Stimulated activated CD4-positive, alpha-beta T cell treated with anti-CD3 and anti-CD28 coated beads, Interleukin-15, amount 100 ng/mL, for 1 hour (primary cell): ENCODE measurements at places on chromosomes 11 and 22.

- DNase-seq = no peak
Measured at GRCh38 chr22:46801826-46802607, 39.6 kb downstream of the TBC1D22A start.

GRCh38 chr22:39314251-39314971, 5.0 kb downstream of the RPL3 start:
- no peak for DNase-seq

- DNase-seq = no peak
Measured at GRCh38 chr22:39176143-39176713, 23.7 kb upstream of the CBX7 start.

DNA sequence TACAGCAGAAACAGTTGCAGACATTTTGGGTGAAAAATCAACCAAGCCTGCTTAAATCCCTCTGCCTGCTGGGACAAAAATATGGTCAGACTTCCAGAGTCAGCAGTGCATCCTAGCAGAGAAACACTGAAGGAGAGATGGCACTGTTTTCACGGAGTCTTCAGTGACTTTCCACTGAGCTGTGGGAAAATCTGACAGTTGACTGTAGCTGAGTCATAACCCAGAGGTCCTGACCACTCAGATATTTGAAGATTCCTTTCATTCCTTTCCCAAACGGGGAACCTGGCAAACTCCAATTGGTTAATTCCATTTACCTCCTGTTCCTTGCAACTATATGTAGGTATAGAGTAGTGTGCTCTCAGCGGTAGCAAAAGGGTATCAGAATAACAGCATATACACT, 20.9 kb upstream of the UPB1 start:
- DNase-seq = no peak

DNA sequence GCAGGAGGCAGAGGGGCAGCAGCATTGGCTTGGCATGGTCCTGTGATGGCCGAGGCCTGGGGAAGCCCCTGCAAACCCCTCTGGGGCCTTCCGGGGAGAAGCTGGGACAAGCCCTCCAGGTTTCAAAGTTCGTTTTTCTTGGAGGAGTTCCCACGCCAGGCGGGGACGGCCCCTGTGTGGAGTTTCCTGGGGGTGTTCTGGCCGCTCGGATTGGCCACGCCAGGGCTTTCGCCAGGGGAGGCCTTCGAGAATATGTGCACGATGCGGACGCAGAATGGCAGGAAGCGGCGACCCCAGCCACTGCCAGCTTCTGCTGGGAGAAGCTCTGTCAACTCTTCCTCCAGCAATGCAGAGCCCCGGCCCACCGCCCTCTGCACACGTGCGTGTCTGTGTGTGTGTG, 102.3 kb upstream of the ASPHD2 start:
- no peak for DNase-seq

DNA sequence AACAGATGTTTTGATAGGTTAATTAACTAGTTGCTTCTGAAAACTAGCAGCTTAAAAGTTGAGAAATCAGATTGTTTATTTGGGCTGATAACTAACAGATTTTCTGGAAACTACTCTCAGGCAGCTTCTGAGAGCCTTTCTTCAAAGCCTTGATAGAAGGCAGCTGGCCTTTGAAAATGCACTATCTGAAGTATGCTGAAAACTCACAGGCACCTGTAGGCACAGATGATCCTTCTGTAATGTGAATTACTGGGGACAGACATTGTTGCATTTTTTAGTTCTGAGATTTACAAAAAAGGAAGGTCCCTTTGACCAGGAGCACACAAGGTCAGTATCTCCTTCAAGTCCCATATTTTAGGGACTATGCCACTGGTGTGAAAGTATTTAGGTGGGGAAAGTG, 460.8 kb upstream of the CNTN5 start:
- no peak for DNase-seq

- no peak for DNase-seq
Measured at GRCh38 chr22:31616315-31616980, 45.6 kb downstream of the PISD start.

GRCh38 chr22:28395920-28396753, 283.5 kb downstream of the TTC28 start:
- no peak for DNase-seq

GRCh38 chr11:10606536-10607208, 38.2 kb upstream of the LYVE1 start:
- no peak for DNase-seq

DNA sequence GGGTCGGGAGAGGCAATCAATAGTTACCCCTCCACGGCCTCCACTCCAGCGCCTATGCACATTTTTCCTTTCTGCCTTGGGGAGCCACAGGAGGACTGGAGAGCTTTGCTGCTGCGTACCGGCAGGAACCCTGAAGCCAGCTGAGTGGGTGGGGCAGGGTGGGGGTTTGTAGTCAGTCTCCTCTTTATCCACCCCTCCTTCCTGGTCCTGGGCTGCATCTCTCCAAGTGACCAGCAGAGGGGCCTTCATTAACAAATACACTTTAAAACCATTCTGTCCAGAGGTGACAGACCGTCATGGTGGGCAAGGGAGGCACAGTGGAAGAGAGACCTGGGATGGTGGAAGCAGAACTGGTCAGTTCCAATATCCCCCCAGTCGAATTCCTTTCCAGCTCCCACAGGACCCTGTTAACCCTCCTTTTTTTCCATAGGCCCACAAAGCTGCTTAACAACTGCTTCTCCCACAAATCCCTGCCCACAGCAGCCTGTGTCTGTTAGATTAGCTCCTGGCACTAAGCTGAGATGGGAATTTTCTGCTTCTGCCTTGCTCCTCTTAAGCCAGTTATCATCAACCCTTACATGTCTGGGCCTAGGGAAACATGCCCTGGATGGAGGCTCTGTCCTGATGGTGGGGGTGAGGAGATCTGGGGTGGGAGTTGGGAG, 3.9 kb upstream of the ABCG4 start:
- DNase-seq = no peak

- no peak for DNase-seq
Measured at GRCh38 chr11:130125638-130126037, 33.9 kb upstream of the ST14 start.

- DNase-seq = no peak
Measured at GRCh38 chr11:13721760-13722159, 53.3 kb downstream of the FAR1 start.

GRCh38 chr11:116879800-116880625, 42.6 kb upstream of the APOA1 start:
- no peak for DNase-seq

- no peak for DNase-seq
Measured at GRCh38 chr11:124894606-124895430, 2.8 kb downstream of the ROBO4 start.

DNA sequence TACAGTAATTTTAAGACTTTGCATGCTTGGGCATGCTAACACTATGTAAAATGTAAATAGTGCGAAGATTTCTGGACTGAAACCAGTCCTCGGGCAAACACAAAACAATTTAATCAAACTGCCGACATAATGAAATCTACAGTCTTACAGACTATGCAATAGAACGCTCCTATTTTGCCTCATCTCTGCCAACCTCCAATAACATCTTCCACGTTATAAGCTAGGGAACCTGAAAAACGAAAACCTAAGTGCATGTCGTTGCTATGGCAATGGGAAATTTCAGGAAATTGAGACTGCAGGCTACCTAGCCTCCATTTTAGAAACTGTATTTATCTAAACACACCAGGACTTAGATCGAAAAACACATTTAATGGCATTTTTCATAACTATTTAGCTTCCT, 1.1 kb downstream of the CSTF3 start:
- no peak for DNase-seq

DNA sequence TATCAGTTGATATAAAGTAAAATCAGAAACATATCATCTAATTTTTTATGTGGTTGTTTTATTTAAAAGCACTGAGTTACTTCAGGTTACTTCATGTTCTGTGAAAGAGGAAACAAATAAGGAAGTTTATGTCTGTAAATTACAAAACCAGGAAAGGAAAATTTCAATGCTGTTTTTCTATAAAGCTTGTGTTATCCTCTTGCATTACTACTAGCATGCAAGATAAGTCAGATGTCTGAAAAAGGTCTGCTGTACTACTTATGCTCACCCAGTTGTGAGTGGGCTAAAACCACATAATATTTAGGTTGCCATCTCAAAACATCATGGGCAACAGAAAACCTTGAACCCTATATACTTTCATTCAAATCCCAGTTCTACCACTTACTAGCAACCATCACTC, 121.5 kb downstream of the ATG16L2 start:
- DNase-seq = no peak

GRCh38 chr11:99020352-99021225, at the start of gene CNTN5:
TSS of gene CNTN5 (plus strand) at chr11:99020949.
- DNase-seq = peak; percentile 0

GRCh38 chr11:76174330-76174729, 32.0 kb downstream of the WNT11 start:
- DNase-seq = no peak

GRCh38 chr11:110798201-110798900, 86.1 kb upstream of the ARHGAP20 start:
- DNase-seq = no peak

DNA sequence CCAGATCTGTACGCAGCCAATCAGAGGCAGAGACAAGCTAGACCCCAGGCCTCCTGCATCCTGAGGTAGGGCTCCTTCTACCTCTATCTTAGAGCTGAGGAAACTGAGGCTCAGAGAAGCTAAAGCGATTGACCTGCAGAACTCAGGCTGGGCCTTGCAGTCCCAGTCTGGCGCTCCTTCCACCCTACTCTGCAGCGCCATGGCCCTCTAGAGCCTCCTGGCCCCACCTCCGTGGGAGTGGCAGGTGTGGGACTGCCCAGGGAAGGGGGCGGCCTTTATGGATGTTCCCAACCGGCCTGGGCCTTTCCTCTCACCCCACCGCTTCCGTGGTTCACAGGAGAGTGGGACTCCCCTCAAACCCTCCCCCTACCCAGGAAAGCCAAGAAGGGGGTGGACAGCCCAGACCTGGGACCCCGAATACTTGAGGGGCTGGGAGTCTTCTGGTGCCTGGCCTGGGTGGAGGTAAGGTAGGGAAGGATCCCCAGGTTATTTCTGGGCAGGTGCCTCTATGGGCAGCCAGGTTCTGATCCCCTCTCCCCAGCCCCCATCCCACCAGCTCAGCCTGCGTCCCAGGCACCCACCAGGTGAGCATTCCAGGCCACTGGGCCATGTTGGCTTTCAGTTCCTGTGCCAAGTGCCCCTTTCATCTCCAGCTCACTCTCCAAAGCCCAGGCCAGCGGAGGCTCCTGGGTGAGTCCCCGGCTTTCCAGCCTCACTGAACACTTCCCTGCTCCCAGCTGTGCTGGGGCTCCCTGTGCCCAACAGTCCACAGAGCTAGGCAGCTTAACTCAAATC, 3.0 kb downstream of the WNT11 start:
- no peak for DNase-seq

GRCh38 chr11:24312464-24313238, 184.2 kb upstream of the LUZP2 start:
- no peak for DNase-seq

GRCh38 chr11:85236211-85236610, 390.9 kb downstream of the DLG2 start:
- no peak for DNase-seq

- no peak for DNase-seq
Measured at GRCh38 chr11:110471371-110471770, 41.6 kb downstream of the FDX1 start.

DNA sequence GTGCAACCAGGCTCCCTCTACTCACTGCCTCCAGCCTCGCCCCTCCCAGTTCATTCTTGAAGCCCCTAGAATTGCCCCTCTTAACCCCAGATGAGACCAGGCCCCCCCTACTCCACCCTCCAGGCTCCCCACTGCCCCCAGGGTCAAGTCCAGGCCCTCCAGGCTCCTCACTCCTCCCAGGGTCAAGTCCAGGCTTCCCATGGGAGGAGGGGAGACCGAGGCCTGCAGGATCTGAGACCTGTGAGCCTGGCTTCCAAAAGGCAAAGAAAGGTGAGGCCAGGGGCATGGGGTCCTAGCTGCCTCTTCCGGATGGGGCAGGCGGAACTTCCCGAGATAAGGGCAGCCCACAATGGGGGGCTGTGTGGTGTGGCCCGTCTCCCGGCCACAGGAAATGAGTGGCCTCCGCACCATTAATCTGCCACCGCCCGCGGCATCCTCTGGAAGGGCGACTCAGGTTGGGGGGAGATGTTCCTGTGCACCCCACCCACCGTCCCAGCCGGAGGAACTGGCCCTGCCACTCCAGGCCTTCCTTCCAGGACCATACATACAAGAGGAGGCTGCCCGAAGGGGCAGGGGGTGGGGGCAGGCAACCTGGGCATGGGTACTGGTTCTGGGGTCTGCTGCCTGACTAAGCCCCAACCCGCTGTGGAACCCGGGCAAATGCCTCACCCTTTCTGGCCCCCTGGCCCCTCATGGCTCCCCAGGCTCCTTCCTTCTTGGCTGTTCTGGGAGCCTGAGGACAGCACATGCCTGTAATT, 35.1 kb upstream of the WNT11 start:
- DNase-seq = no peak

DNA sequence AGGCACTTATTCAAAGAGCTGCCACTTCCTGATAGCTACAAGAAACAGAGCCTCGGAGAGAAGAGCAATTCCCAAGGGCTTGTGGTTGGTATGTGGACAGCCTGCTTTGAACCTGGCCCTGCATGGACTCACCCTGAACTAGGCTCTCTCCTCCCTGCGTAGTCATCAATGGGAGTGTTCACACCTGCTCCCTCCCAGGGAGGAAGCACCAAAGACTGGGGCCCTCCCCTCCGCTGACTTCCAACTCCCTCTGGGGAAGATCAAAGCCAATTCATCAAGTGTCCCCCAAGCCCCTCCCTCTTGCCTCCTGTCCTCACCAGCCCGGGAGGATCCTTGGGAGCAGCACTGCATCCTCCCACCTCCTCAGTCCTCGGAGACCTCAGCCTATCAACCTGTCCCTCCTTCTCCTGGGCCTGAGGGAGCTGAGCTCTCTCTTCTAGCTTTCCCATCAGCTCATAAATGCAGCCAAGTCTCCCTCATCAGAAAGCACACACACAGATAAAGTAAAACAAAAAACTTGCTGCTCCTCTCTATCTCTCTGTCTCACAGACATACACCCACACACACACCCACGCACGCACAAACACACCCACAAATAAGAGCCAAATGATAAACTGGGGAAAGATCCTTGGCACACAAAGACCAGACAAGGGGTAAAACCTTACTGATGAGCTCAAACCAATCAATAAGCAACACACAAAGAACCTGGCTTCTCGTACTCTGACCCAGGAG, 3.3 kb downstream of the A4GALT start:
- DNase-seq = no peak

DNA sequence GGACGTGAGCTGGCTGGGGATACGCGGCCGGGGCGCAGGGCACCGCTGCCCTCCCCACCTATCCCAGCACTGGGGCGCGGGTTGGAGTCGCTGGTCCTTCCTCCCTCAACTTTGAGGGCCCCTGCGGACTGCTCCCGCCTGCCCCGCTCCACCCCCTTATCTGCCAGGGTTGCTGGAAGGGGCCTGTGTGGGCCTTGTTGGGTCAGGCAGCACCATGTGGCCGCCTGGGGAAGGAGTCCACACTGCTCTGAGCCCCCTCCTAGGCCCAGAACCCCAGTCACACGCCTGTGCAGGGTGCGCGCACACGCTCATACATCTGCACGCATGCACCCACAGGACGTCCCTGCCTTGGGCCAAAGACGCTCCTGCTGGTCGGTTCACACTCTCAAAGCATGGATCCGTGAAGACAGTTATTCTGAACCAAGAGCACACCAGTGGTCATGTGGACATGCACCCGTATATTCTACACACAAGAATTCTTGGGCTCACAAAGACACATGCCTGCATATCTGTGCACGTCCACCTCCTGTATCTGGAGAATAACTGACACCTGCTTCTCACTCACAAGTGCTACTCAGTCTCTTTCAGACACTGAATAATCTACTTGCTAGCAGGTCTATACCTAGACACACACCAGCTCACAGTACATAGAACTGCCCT, 710 bp downstream of the TUB start:
- DNase-seq = no peak
